ENCODE measurements at places on chromosomes 16 and 17. TPM values are rescaled to one million over a fixed set of nuclear protein-coding genes. Genes with fewer than 3 reads are reported as not detected.

The TBX2 gene
- total RNA-seq = 42.5 TPM

The GPRC5C gene
- total RNA-seq = 0.72 TPM

The AXIN1 gene
- total RNA-seq = 25.8 TPM

The RNF167 gene
- total RNA-seq = 21.2 TPM

The SSTR5 gene
- total RNA-seq = not detected

The RAD51C gene
- 13.8 TPM for total RNA-seq

The MYH1 gene
- total RNA-seq = not detected

The PRPF8 gene
- total RNA-seq = 172 TPM

The HOXB8 gene
- total RNA-seq = not detected

The CSH1 gene
- not detected for total RNA-seq

The CCDC154 gene
- total RNA-seq = 0.14 TPM

The G6PC1 gene
- total RNA-seq = not detected

The GRAP gene
- under 0.01 TPM for total RNA-seq

The TNFRSF13B gene
- not detected for total RNA-seq

The STX1B gene
- total RNA-seq = 3.0 TPM

The MYH11 gene
- total RNA-seq = under 0.01 TPM

The ST6GALNAC2 gene
- total RNA-seq = 1.3 TPM

The FSCN2 gene
- 1.3 TPM for total RNA-seq

The ICAM2 gene
- total RNA-seq = 2.4 TPM

The SERPINF2 gene
- total RNA-seq = 0.14 TPM

The ACSM2A gene
- total RNA-seq = not detected

The BRICD5 gene
- 1.9 TPM for total RNA-seq

The SLC16A11 gene
- total RNA-seq = not detected

The ARHGAP23 gene
- 76.7 TPM for total RNA-seq

The DNAAF8 gene
- total RNA-seq = 0.57 TPM

The INCA1 gene
- total RNA-seq = 0.22 TPM

The OTOP3 gene
- total RNA-seq = not detected

The GNAO1 gene
- total RNA-seq = 0.22 TPM

The SHBG gene
- 1.8 TPM for total RNA-seq

The TBC1D3K gene
- total RNA-seq = not detected

The NPB gene
- 0.66 TPM for total RNA-seq

The TSNAXIP1 gene
- 1.0 TPM for total RNA-seq

The ABCC3 gene
- total RNA-seq = 31.1 TPM

The SLC16A13 gene
- total RNA-seq = 1.1 TPM

Measured in placental pericyte (primary cell).